ENCODE measurements at places on chromosomes 7 and 10.

DNA sequence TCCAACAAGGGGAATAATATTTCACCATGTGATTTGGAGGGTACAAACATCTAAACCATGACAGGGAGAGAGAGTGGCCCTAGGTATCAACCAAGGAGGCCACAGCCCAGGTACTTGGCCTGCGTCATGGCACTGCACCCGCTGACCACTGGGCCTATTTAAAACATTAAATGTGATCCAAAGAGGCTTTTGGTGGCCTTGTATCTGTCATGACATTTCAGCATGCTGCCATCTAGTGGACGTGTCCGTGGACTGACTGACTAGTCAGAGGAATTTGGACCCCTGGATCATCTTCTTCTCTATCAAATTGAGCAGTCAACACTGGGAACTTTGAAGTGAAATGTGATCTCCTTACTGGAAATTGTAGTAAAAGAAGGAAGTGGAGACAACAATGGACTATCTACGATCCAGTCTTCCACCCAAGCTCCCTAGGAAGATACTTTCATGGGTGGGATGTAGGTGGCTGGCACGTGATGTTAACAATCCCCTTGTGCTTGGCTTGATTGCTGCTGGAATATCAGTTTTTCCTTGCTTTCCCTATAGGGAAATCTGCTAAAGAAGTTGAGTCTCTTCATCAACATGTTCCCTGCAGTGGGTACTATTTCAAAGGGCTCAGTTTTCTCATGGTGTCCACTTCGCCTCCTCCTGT is 24.6 kb upstream of the ITGA8 start:
- no peak for DNase-seq

- DNase-seq: no peak
Measured at GRCh38 chr10:33571616-33572015, 237.1 kb upstream of the NRP1 start.

- DNase-seq: no peak
Measured at GRCh38 chr10:71767420-71768035, 5.8 kb downstream of the VSIR start.

DNA sequence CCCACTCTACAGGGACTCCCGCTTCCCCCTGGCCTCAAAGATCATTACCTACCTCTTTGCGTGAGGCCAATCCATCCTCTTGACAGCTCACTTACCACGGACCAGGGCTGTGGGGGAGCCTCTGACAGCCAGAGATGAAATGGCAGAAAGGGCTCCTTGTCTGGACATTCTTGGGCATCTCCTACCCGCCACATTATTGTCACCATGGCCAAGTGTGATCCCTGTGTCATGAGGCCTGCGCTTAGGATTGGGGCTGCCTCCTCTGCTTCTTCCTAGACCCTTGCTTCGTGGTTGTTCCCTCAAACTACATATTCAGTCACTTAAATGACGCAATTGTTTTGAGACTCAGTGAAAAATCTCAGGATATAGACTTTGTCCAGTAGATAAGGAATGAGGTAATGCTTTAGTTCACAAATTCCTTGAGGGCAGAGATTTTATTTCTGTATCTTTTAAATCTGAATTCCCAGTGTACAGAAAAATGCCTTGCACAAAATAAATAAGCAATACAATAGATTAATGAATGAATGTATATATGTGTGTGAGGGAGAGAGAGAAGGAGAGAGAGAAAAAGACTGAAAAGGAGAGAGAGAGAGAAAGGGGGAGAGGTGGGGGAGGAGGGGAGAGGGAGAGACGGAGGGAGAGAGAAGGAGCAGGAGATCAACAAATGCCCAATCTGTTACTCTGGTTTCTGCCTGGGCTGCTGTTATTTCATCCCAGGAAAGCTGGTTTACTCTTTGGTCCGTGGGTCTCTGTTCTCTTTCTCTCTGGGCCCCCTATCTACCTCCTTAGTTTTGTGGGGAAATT is 159.0 kb downstream of the PLXNA4 start:
- DNase-seq: no peak

- no peak for DNase-seq
Measured at GRCh38 chr10:13690281-13690825, 103.6 kb downstream of the PRPF18 start.

DNA sequence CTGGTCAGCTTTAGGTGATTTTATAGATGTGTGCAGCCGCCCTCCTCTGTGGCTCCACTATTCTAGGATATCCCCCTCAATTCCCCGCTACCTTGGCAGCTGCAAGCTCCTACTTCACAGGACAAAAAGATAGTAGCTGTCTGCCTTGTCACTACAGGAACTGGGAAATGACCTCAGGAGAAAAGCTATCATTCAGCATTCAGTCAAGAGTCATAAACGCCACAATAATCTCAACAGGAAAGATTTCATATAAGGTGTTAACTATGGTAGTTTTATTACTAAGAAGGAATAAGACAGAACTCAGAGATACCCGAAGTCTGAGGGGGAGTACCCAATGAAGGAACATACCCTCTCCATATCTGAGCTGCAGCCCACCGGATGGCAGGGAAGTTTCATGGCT is 63.9 kb downstream of the CRPPA start:
- no peak for DNase-seq

DNA sequence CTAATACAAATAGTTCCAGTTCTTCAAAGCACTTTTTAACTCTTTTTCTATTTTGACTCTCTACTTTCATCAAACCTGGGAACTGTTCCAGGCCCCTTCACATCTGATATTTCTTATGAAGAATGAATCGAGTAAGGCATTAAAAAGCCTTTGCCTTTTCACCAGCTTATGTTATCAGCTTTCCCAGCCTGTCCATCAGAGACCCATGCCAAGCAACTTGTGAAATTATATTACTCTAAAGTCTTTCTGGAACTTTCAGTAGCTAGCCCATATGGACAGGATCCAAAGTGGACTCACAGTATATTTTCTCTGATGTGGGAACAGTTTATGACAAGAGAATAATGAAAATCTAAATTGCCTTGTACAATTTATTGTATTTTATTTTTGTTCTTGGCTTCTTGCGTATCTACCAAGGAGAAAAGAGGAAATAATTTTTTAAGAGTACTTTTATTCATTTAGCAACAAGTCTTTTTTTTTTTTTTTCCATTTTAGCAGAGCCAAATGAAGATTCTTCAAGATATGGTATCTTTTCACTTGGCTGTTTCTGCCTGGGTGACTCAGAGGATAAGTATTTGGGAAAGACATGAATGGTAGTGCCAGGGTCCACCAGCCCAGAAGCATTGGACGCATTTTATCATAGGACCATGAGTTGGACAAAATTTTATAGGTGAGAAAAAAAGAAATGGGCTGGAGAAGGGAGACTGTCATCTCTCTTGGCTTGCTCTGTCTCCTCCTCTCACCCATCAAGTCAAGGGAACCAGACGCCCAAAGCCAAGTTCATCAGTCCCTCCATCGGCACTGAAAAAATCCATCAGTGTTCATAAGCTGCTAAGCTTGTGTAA is 195.8 kb upstream of the NEBL start:
- DNase-seq: no peak

DNA sequence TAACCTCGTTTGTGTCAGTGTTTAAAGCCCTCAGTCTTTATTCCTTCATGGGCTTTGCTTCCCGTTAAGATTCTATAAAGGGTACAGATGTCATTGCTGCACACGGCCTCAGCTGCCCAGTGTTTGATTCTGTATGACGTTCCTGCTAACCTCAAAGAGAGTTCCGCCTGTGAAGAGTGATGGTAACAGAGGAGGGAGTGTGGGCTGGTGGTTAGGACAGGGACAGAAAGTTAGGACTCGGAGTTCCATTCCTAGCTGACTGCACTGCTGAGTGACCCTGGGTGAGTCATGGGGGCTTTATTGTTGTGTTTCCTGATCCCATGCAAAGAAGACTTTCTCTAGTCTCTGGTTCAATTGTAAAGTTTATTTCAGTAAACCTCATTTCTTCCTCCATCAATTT is 227.1 kb downstream of the DYNC1I1 start:
- DNase-seq: no peak

- DNase-seq: no peak
Measured at GRCh38 chr7:51024867-51025266, 242.2 kb upstream of the GRB10 start.

GRCh38 chr7:84170646-84171045 is 23.9 kb downstream of the SEMA3A start:
- DNase-seq: no peak

DNA sequence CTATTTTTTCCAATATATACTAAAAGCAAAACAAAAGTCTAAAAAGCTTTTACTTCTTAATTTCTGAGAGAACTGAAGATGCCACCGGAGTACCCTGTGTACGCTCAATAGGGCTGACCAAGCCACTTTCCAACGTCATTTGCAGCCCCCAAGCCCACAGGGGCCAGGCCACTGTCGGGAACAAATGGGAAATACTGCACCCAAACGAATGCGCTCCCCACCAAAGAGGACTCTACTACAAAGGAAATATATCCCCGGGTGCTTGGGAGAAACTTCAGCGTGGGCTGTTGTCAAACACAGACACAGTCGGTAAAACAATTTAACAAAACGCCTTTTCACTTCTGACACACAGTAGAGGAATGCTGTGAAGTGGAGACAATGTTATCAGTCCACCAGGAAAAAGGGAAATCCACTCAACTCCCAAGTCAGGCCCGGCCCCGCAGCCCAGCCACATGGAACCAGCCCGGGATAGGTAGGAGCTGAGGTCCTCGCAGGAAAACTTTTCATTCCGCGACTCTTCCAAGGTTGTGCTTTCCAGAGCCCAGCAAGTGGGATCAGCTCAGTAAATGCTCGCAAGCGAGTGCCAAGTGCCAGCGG is 1.4 kb downstream of the PARD3 start:
- DNase-seq: no peak

DNA sequence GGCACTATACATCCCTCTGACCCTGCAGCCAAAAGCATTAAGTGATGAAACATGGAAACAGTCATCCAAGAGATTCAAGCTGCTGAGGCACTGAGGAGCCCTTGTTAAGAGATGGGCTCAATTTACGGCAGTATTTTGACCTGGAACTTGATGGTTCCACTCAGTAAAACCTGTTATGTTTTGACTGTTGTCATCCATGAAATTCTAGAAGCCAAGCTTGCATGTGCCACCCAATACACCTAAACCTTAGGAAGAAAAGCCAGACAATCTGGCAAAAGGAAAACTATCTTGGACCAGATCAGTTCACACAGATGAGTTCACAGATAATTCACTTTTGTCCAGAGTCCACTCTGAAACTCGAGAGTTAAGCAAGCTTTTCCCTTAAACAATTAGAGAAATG is 53.2 kb downstream of the ICA1 start:
- DNase-seq: no peak

GRCh38 chr7:151141311-151141854 is 26.1 kb downstream of the GBX1 start:
- no peak for DNase-seq

DNA sequence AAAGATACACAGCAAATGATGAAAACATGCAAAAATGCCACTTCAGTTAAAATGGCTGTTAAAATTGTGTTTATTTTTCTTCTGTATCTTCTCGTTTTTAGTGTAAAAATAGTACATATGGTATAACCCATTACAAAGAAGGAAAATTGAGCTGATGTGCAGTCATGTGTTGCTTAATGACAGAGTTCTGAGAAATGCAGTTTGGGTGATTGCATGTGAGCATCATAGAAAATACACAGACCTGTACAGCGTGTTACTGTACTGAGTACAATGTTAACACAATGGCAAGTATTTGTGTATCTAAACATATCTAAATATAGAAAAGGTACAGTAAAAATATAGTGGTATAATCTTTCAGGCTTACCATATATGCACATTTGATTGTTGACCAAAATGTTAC is 7.3 kb downstream of the DMTF1 start:
- no peak for DNase-seq

DNA sequence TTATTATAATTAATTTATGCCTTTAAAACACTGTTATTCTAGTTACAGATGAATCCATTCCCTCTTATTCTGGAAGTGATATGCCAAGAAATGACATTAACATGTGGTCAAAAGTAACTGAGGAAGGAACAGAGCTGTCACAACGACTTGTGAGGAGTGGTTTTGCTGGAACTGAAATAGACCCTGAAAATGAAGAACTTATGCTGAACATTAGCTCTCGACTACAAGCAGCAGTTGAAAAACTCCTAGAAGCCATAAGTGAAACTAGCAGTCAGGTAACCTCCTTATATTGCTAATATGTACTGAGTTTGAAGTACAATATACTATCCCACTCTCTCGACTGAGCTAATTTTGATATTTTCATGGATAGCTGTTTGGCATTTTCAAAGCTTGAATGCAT is 81.6 kb downstream of the CYP51A1 start:
- DNase-seq: no peak

- DNase-seq: no peak
Measured at GRCh38 chr10:45418849-45419675, 45.0 kb downstream of the ALOX5 start.

DNA sequence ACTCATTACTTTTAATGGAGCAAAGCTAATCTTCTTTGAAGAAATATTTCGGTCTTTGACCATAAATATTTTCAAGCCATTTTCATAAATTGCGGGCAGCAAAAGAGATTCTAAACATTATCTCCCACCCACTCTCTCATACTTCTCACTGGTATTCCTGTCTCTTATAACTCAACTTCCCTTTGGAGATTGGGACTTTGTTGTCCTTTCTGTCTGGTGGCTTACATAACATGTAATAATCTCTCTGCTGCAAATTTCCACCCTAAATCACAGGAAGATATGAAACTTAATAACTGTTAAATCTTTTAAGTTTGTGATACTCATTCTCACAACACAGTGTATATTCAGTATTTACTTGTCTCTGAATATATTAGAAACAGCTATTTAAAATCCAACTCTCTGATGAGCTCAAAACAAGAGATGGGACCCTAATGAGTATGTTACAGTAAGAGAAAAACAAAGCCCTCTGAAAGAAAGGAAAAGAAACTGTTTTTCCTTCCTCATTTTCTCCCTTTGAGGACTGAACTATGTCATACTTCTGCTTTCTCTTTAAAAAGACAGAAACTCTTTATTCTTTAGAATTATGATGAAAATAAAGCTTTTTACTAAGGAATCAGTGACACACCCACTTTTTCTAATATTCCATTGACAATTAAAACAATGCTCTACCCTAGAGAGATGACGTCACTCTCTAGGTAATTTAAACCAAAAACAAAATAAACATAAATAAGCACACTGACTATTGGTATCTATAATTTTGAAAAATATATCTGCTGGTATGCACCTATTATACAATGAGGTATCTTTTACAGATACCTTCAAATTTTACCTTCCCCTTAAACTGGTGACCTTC is 14.7 kb downstream of the CALCR start:
- no peak for DNase-seq

GRCh38 chr7:142100634-142101033 is 10.9 kb upstream of the MGAM2 start:
- no peak for DNase-seq

DNA sequence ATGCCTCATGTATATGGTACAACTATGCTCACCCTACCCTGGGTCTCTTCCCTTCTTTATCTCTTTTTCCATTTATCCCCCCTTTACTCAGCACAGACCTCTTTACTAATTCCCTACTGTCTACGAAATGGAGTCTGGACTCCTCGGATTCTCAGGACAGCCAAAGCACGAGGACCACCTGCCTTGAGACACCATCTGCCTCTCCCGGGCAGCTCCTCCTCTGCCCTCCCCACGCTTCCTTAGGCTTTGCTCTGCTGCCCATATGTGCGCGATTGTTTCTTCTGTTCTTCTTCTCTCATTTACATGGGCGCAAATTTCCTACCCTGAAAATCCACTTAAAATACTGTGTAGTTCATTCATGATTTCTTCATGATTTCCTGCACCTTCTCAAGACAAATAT is 62.7 kb upstream of the STK17A start:
- no peak for DNase-seq

GRCh38 chr10:661597-662222 is 27.8 kb downstream of the DIP2C start:
- DNase-seq: no peak
